ENCODE measurements at places on chromosomes 3 and 15.
A peak's percentile ranks its signal among the peaks of the same experiment; 100 is the strongest.

GRCh38 chr3:40605960-40606359 lies 81.2 kb downstream of the ZNF621 start:
- no peak for DNase-seq

DNA sequence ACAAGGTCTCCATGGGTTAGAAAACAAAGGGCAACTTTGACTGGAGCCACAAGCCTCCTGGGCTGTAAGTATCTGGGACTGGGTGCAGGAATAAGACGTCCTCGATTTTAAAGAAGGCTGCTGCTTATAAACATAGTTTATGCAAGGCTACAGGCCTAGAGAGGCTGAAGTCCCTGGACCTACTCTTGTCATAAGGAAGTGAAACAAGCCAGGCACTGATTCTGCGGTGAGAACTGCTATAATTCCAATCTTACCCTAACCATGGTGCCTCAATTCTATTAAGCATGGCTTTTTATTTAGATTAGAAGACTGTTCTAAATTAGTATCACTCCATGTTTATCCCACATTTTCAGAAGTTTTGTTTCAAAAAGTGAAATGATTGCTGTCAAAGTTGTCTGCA lies 777.6 kb downstream of the PLOD2 start:
- no peak for DNase-seq

DNA sequence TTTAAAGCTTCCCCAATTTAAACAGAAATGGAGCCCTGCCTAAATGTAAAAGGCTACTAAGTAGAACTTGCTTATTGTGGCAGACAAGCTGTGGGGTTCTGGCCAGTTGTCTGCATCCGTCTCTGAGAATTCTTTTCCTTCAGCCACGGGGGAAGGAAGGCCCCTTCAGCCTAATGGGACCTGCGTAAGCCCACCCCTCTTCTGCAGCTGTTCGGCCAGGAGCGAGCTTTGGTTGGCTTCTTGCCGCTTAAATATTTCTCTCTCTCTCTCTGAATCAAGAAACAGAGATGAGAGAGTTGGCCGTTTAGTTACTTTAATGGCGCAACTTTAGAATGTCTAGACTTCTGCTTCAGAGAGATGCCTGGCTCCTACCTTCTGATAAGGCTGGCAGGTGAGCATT lies 151.7 kb upstream of the PROK2 start:
- no peak for DNase-seq

DNA sequence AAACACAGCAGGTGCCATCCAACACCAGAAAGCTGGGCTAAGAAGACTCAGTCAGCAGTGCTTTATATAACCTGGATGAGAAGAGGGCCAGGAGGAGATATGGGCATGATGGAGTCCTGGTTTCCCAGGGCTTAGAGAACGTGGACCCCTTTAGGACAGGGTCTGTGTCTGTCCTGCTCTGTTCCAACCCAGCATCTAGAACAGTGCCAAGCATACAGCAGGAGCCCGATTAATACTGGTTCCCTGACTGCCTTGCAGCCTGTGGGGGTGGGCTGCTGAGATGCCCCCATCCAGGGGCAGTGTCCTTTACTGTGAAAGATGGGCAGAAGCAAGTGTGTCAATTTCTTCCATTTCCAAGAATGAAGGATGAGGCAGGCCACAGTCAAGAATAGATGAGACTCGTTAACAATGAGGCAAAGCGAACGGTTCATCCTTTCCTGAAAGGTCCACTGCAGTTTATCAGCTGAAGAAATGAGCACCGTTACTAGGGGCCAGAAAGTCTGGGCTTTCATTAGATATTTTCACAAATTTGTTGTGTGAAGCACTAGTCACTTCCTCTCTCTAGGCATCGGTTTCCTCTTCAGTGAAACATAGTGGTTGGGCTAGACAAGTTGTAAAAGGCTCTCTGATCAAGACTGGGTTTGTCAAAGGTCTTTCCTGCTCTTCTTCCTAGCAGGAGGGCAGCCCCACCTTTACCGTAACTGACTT lies 72.0 kb upstream of the HERC1 start:
- no peak for DNase-seq

DNA sequence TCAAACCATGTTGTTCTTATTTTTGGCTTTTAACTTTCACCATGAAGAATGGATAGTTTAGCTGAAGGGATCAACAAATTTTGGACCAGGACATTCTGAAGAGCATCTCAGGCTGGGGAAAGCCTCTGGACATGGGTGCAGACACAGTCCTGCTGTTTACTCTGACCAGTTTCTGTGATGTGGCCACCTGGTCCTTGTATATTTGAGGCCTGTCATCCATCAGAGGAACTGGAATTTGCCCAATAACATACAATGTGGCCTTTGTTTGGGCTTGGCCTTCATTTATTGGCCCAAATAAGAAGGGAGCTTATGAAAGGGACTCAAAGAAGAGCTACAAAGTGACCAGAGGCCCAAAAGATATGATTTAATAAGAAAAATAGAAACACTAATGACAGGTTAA lies 127.9 kb downstream of the MYRIP start:
- DNase-seq = peak; percentile 8

GRCh38 chr3:154658000-154658399 lies 228.0 kb upstream of the GPR149 start:
- DNase-seq = no peak

DNA sequence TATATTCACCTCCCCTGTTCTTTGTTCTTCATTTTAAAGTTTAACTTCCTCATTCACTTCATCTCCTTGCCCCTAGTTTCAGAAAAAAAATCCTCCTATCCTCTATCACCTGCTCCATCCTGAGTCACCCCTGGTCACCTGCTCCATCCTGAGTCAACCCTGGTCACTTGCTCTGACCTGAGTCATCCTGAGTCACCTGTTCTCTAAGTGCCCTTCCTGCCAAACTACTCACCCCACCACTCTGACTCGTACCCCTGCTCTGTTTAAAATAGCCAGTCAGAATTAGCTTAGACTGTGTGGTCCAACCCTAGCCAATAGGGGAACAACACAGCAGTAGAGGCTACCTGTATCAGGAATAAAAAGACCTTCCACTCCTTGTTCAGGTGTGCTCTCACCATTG lies 716.9 kb downstream of the ZBBX start:
- DNase-seq = no peak

DNA sequence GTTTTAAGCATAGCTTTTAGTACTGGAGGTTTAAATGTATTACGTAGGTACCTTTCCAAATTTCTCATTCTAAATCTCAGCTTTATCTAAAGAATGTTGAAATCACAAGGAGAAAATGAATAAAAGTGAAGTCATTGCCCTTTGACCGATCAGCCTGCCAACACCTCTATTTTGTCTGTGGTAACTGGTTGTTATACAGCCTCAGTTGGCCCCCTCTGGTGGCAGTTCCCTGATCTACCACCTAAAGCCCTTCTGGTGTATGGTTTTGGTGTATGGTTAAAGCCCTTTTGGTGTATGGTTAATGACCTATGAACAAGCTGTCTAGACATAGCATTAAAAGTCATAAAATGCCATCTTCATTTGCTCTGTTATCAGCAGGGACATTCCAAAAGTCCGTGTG lies 378.2 kb upstream of the AZI2 start:
- no peak for DNase-seq

GRCh38 chr3:141346418-141346817 lies 21.9 kb upstream of the ZBTB38 start:
- no peak for DNase-seq

GRCh38 chr15:28921919-28922706 lies 36.3 kb downstream of the APBA2 start:
- DNase-seq = peak; percentile 35

- DNase-seq = peak; percentile 62
Observed at GRCh38 chr15:82298520-82298919, 35.9 kb downstream of the SAXO2 start.

- DNase-seq = no peak
Observed at GRCh38 chr15:100043692-100044091, 298.1 kb downstream of the ADAMTS17 start.

DNA sequence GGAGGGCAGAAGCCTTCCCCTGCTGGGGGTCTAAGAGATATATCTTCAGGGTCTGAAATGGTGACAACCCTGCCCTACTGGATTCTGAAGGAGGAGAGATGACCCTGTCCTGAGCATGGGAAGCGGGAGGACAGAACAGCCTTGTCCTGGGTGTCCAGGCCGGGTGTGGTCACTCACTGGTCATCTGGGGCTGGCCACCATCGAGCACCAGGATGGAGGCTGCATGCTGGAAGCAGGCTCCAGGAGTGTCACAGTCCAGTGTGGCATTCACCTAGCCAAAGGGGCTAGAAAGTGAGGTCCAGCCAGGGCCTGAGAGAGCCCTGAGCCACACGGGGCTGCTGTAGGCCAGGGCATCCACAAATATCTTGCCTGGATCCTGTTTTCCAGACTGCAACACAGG lies 5.2 kb downstream of the CDHR4 start:
- no peak for DNase-seq

- no peak for DNase-seq
Observed at GRCh38 chr3:145649368-145649887, 511.6 kb downstream of the PLOD2 start.

- no peak for DNase-seq
Observed at GRCh38 chr3:36175916-36176461, 204.3 kb upstream of the STAC start.

DNA sequence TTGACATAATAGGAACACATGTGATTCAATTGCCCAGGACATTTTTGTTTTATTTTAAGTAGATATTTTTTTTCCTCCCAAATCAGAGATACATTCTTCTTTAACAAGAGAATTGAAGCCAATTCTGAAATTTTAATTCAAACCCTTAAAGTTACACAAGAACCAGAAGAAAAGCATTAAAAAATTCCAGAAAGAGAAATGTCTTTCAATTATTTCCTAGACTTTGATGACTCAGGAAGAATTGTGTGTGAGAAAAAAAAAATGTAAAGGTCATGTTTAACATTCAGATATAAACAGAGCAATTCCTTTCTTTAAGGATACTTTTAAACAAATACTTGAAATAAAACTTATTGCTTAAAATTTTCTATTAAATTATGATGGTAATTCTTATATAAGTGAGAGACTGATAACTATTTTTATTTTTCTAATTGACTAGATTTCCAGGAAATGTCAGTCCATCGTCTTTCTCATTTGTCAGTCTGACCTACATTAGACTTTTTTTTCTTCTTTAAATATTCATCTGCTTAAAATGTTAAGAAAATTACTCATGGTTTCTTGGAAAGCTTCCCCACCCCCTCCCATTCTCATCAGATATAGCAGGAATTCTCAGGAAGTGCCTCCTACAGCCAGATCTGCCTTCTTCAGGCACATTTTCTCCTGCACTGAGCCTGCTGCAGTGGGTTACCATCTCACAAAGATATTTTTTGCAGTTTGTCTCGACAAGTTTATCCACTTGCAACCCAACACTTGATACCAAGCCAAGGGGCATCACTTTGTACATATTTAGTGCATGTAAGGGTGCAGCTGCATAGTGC lies 261.8 kb upstream of the CBLB start:
- DNase-seq = peak; percentile 1

- DNase-seq = no peak
Observed at GRCh38 chr15:38049891-38050290, 115.5 kb downstream of the TMCO5A start.

- DNase-seq = no peak
Observed at GRCh38 chr3:77186728-77187127, 146.8 kb downstream of the ROBO2 start.

GRCh38 chr3:14389716-14390115 lies 12.7 kb upstream of the SLC6A6 start:
- no peak for DNase-seq

DNA sequence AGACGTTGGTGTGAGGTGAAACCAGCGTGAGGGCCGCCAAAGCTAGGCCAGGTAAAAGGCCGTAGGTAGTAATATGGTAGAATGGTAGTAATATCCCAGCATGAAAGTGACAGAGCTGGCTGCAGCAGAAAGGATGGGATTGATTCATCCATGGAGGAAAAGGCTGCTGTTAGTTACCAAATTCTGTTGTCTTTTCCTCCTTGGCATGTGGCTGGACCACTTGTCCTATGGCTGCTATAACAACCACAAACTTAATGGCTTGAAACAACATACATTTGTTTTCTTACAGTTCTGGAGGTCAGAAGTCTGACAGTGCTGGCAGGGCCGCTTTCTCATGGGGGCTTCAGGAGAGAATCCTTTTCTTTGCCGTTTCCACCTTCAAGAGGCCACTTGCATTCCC lies 47.8 kb upstream of the CHST2 start:
- DNase-seq = no peak

- no peak for DNase-seq
Observed at GRCh38 chr3:160809453-160809852, 53.4 kb downstream of the PPM1L start.

DNA sequence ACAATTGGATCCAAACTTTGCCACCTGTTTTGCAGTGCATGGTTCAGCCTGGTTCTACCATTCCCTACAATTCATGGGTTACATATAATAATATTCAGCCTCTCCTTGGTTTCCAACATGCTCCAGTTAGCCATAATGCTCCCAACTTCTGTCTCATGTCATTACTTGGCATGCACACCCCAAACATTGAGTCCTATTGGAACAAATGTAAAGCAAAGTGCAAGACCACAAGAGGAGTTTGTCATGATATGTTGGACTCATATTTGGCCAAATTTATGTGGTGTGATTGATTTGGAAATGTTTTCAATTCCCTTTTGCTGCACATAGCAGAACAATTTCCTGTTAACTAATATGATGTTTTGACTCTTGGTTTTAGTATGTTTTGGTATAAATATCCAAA lies 50.2 kb downstream of the KCNAB1 start:
- no peak for DNase-seq

DNA sequence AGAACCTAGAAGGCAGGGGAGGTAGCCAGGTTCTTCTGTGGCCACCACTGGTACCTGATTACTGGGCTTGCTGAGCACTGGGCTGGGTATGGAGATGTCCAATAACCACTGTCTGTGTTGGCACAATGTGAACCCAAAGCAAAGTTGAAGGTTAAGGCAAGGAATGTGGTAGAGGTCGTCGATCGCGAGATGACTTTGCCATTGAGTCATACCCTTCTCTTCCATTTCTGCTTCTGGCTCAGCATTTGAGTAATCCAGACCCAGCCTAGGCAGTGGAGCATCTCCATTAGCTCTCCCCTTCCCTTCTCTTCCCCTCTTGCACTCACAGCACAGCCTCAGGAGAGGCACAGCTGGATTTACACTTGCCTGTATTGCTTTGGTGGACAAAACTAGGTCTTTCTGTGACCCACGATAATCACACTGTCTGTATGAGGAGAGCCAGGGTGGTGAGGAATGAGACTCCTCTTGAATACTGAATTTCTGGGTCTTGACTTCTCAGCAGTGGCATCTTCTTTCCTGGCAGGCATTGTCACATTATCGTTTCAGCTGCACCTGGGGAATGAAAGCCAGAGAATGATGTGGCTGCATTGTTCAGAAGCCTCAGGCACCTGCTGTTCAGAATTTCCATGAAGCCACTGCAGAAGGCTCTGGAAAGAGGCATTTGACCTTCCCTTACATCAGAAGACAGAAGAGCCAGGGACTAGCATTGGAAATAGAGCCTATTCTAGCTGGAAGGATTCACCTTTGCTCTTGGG lies 272.6 kb downstream of the PDCD6IP start:
- DNase-seq = no peak
